Activated naive CD4-positive, alpha-beta T cell (primary cell): ENCODE measurements at places on chromosomes 3 and 15.

DNA sequence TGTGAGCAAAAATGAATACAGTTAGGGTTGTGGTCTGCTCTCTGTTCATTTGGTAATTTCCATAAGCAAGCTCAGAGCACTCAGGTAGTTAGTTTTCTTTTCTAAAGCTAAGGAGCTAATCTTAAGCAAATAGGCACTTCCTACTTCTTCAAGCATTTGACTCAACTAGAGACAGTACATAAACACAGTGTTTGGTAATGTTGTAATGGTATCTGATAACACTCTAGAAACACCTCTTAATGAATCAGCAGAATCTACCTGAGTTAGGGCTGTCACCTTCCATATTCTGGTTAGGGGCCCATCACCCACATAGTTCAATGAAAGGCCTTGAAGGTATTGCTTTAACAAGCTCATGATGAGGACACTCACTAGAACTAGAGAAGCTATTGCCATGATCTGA, 83.1 kb downstream of the PLCH1 start:
- no peak for DNase-seq

- no peak for DNase-seq
Observed at GRCh38 chr3:9388142-9388541, 9.3 kb upstream of the SETD5 start.

- no peak for DNase-seq
Observed at GRCh38 chr3:189680723-189681122, 49.5 kb downstream of the TP63 start.

DNA sequence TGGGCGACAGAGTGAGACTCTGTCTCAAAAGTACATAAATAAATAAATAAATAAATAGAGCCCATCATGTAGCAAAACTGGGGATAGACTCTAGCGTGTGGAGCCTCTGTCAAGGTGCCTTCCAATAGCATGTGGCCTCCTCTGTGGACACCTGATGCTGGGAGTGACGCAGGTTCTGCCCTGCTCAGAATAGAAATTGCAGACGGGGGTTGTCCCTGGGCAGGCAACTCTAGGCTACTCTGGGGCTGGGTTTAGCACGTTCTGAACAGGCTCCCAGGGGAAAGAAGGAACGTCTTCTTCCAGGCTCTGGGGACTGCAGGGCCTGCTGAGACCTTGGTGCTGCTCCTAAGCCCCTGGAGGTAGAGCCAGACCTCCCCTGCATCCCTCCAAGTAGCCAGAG, 65.3 kb downstream of the EPHB3 start:
- no peak for DNase-seq

GRCh38 chr15:22979238-22980188, 655 bp downstream of the CYFIP1 start:
- no peak for DNase-seq

GRCh38 chr3:110066206-110066605, 728.9 kb upstream of the DPPA4 start:
- no peak for DNase-seq

DNA sequence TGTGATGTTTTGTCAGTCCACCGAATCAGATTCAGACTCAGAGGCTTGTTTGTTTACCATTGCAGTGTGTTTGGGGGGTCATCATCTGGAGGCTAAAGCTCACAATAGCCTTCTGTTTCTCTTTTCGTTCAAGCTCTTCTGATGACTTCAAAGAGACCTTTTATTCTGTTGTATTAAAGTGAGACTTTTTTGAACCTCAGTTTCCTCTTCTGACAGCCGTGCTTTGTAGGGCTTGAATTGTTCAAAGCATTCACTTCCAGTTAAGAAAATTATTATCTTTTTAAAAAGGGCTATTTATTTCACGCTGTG, 1.3 kb downstream of the PXK start:
- no peak for DNase-seq

DNA sequence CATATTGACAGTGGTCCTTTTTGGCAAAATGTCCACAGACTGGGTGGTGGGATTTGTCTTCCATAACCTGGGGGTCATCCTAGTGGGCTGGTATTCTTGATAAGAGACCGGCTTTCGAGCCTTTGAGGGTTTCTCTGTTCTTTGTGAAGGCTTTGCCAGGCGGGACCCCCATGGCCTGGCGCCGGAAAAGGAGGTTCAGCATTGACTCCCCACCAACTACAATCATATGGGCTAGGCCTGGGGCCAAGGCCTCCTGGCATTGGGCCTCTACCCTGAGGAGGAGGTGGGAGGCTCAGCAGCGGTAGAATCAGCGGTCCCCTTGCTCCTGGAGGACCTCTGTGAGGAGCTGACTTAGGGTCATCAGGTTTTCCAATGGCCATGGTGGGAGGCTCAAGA, 19.8 kb upstream of the HDAC11 start:
- no peak for DNase-seq

DNA sequence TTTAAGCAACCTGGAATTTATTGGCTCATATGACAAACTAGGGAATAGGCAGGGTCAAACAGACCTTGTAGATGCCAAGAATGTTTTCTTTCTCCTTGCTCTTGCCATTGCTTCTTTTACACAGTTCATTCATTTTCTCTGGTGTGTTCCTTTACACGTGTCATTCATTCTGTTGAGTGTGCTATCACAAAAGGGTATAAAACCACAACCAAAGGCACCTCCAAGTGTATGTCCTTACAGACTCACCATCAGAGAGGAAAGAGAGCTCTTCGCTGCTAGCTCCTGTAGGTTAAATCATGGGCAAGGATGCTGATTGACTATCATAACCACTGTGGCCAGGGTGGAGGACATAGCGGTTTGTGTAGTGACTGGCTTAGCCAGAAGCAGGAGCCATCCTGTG, 19.2 kb upstream of the FRMD4B start:
- no peak for DNase-seq

DNA sequence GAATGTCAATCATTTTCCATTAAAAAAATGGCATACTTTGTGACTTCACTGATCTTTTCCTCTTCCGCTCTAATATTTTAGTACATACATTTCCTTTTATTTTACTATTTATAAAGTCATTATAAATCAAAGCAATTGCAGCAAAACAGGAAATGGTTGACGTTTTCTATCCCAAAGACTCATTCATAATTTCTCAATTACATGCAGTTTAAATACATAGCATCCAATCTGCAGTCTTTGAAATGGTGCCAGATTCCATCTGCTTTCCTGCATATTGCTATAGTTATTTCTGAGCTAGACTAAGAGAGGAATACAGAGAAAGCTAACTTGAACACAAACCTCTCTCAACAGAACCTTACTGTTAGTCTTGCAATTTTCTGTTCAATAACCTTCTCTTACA, 179.8 kb downstream of the ZPLD1 start:
- no peak for DNase-seq

- no peak for DNase-seq
Observed at GRCh38 chr3:178146406-178146831, 389.8 kb upstream of the KCNMB2 start.

DNA sequence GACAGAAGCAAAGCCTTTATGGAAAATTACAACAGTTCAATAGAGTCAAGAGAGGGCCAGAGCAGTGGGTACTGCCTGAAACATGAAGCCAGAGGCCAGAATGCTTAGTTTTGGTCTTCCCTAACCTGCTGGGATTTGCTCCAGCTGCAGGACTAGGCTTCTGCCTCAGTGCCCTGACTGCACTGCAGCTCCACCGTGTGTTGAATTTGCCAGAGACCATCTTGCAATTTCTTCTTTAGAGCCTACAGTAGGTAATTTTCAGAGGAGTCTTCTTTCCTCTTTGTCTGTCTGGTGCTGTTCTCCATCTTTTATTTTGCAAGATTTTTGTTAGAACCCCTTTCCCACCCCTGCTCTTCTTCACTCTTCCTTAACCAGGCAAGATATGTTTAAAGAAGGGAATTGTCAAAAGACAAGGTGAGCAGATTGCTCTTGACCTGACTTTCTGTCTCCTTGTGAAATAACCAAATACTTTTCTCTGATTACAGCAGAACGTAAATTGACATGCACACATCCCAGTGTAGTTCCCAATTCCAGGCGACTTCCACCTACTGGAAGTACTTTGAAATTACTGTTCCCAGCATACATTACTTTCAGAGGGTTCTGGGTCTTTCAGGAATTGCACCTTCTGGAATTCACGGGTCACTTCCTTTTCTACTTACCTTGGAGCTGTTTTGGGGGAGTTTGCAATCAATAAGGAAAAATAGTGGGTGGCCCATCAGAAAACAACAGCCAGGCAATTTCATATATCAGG, 161.2 kb downstream of the MINAR1 start:
- DNase-seq, result no peak

DNA sequence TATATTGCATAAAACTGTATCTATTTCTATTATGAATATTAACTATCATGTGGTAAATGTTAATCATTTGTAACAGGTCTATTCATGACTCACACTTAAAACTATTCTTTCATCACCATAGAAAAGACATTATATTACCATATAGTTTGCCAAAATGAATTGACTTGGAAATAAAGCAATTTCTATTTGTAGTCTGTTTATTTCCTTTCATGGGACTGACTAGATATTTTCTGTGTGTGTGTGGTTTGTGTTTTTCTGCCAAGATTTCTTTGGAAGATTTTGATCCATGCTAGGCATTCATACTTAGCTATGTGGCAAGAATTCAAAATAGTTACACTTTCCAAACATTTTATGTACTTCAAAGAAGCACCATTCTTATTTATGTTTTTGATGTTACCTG, 522.5 kb upstream of the AGTR1 start:
- DNase-seq, result no peak

- no peak for DNase-seq
Observed at GRCh38 chr15:73156431-73157191, 104.3 kb downstream of the NEO1 start.

GRCh38 chr15:59879506-59880265, 124.4 kb upstream of the FOXB1 start:
- no peak for DNase-seq

DNA sequence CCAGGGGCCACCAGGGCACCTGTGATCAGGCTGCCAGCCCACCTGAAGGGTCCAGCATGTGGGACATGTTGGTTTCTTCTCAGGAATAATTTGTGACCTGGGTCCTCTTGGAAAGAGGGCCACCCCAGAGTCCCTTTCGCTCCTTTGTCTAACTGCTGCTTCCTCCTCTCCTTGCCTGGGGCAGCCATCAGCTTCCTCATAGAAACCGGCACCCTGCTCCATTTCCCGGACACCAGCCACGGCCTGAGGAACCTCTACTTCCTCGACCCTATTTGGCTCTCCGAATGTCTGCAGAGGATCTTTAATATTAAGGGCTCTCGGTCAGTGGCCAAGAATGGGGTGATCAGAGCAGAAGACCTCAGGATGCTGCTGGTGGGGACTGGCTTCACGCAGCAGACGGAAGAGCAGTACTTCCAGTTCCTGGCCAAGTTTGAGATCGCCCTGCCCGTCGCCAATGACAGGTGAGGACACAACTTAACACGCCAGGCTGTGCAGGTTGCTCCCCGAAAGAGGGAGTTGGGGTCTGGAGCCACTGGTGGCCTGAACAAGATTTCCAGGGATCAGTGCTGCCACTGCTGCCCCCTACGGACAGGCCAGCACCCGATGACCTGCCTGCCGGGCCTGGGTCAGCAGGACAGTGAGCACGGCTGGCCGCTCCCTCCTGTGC, 109.7 kb downstream of the LRRK1 start:
- DNase-seq, result no peak

DNA sequence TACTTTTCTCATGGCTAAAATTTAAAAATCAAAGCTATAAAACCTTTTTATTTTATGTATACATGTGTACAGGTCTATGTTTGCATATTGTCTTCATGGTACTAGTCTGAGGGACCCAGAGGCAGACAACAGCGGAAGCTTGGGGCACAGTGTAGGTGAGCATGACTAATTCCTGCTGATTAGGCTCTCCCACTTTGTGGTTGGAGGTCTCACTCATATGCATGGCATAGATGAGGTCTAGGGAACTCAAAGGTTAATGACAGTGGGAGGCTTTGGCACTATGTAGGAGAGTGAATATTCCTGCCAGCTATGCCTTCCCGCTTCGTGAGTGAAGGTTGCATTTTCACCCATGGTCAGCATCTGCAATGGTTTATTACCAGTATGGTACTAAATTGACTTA, 47.5 kb upstream of the AADACL2 start:
- no peak for DNase-seq

DNA sequence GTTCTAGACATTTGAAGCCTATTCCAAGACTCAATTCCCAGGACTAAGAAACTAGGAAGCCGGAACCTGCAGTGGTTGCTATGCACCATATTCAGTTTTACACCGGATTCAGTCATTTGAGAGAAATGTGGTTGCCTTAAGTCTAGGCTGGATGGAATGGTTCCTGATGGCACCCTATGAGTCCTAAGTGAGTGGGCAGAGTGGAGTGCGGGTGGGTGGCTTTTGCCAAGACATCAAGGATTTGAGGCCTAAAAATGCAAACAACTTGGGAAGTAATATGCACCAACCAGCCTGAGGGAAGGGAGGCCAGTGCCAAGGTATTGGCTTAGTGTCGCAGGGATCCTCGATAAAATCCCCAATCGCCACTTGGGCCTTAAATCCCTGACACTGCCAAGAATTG, 4.2 kb upstream of the CD276 start:
- no peak for DNase-seq

- DNase-seq, result no peak
Observed at GRCh38 chr3:191353022-191353777, 22.9 kb upstream of the UTS2B start.

GRCh38 chr15:34059946-34060345, 20.9 kb upstream of the AVEN start:
- DNase-seq, result no peak

- no peak for DNase-seq
Observed at GRCh38 chr3:73786321-73786807, 161.6 kb upstream of the PDZRN3 start.

GRCh38 chr3:13221491-13222061, 148.3 kb upstream of the IQSEC1 start:
- no peak for DNase-seq

DNA sequence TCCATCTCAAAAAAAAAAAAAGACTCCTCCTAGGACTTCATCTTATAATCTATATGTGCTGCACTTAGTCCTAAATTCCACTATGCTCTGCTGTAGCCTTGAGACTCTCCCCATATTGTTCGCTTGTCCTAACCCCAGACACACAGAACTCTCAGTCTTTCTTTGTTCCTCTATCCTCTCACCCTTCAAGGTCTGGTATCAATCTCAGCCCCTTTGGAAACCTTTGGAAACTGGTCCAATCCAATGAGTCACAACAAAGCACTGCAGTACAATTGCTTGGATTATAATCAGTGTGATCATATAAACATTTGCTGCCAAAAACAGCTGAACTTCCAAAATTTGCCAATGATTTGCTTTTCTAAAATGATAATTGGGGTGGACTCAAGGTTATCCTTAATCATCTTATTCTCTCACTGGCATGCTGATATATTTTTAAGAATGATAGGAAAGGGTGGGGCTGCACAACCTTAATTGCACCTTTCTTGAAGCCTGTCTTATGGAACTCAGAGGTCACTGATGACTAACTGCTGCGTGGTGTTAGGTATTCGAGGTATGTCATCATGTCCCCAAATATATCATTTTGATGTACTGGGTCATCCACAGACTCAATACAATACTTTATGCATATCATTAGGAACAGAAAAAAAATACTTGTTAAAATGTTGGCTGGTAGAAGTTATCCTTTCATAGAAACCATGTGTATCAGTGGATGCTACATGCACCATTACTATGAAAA, 756.7 kb downstream of the NR2F2 start:
- DNase-seq, result no peak

- no peak for DNase-seq
Observed at GRCh38 chr3:8911781-8912180, 51.5 kb downstream of the RAD18 start.
